ENCODE measurements at places on chromosomes 1 and 21.

DNA sequence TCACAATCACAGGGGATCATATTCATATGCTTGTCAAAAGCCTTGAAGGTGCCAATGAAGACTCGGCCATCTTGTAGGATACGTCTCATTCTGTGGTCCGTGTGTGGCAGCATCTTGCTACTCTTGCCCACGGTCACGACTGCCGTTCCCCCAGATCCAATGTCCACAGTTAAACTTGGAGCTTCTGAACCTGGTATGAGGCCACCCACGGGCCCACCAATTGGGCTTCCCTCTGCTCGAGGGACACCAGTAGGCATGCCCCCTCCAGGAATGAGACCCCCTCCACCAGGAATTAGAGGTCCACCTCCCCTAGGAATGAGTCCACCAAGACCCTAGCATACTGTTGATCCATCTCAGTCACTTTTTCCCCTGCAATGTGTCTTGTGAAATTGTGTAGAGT, 39.6 kb downstream of the MORN1 start:
- no peak overlapping the region for H3K4me3 ChIP-seq
- no peak overlapping the region for H3K27ac ChIP-seq
- no peak for DNase-seq
- no peaks in the 10 kb centered on the region for H3K36me3 ChIP-seq
- H3K27me3 ChIP-seq = no peaks in the 10 kb centered on the region

DNA sequence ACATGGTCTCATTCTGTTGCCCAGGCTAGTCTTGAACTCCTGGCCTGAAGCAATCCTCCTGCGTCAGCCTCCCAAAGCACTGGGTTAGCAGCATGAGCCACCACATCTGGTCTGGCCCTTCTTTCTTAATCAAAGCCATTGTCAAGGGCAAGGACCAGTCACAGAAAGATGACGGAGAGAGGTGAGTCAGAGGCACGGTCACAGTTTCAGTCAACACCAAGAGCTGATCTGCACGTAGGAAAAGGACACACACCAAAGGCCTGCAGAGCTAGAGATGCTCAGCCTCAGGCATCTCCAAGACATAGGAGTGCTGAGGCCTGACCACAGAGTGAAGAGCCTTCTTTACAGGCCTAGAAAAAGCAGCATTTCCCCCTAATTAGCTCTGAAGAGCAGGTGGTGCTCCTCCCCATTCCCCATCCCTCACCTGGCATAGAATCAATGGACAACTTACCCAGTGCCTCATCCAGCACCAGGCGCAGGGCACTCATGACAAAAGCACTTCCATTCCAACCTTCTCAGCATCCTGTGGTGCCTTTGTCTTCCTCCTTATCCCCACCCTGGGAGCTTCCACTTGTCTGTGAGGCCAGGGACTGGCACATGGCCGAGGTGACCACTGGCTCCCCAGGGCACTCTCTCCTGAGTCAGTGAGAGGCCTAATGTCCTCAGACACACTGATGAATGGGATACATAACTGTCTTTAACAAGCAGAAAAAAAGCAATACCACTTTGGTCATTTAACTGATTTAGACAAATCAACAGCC, 139.8 kb downstream of the AJAP1 start:
- H3K4me1 ChIP-seq = no peaks in the 10 kb centered on the region
- H3K27ac ChIP-seq = no peak overlapping the region
- no peaks in the 10 kb centered on the region for H3K36me3 ChIP-seq
- DNase-seq = no peak

DNA sequence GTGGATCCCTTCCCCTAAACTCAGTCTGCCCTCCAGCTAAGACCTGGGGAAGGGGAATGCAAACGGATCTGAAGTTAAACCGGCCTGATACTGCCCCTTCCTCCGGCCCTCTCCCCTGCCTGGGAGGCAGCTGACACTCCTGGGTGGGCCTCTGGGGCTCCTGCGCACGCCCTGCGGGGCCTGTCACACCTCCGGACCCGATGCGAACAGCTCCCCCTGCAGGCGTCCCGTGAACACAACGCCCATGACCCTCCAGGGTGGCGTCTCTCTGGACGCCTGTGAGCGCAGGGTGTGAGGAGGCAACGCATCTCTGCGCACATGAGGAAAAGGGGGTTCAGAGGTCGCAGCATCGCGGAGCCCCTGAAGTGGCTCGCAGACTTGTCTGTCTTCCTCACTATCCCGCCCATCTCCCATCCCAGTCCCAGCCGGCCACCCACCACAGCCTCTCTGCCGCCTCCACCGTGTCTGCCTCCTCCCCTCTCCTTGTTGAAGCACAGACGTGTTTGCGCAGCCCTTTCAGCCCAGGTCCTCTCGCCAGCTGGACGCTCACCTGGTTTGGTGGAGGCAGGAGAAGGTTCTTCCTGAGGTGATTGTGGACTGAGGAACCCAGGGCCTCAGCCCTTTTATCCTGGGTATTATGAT, 421 bp upstream of the LCE3A start:
- no peaks in the 10 kb centered on the region for H3K4me1 ChIP-seq
- H3K27me3 ChIP-seq = no peaks in the 10 kb centered on the region
- no peak overlapping the region for H3K4me3 ChIP-seq

- no peak for DNase-seq
- H3K27ac ChIP-seq = peak overlapping the region; percentile 93
- peaks cover 5% of the 10 kb centered on the region for H3K36me3 ChIP-seq
- H3K4me1 ChIP-seq = peaks cover 44% of the 10 kb centered on the region
Measured at GRCh38 chr1:183038333-183038866, 15.2 kb downstream of the LAMC1 start.

DNA sequence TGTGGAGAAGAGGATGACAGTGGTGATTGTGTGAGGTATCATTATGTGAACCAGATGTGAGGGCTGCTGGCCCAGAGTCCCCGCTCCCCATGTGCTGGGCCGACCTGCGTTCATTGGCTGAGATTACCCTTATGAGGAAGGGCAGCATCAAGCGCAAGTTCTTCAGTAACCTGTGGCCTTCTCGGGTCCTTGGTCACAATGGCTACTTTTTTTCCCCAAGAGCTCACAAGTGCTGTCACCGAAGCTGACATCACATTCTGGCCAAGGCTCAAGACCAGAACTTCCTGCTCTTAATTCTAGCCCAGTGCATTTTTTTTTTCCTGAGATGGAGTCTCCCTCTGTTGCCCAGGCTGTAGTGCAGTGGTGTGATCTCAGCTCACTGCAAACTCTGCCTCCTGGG, 262.9 kb downstream of the RHOU start:
- H3K4me1 ChIP-seq = no peaks in the 10 kb centered on the region
- no peak overlapping the region for H3K4me3 ChIP-seq
- H3K27ac ChIP-seq = no peak overlapping the region

DNA sequence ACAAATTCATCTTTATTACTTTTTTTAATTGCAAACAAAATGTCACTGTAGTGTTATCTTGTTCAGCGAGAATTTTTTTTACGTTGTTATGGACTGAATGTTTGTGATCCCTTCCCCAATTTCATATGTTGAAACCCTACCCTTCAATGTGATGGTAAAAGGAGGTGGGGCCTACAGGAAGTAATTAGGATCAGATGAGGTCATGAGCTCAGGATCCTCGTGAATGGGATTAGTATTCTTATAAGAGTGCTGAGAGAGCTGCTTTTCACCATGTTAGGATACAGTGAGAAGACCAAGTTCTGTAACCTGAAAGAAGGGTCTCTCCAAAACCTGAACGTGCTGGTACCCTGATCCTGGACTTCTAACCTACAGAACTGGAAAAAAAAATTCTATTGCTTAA, 646.0 kb upstream of the TMPRSS15 start:
- DNase-seq = no peak
- no peaks in the 10 kb centered on the region for H3K27me3 ChIP-seq
- H3K4me3 ChIP-seq = no peak overlapping the region

DNA sequence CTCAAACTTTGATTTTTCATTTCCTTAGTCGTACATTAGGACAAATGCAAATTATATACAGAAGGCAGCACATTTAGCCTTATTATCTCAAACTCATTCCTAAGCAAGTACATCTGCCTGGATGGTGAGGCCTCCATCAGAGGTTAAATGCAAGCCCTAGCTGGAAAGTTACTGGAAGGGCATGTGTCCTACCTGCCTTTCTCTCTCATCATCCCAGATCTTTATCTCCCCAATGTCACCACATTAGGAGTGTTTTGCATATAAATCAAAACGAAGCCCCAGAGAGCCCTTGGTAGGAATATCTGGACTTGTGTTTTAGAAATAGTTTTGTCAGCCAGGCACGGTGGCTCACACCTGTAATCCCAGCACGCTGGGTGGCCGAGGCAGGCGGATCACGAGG, 35.0 kb downstream of the APP start:
- no peaks in the 10 kb centered on the region for H3K27me3 ChIP-seq
- H3K4me3 ChIP-seq = no peak overlapping the region
- peaks cover 12% of the 10 kb centered on the region for H3K4me1 ChIP-seq

DNA sequence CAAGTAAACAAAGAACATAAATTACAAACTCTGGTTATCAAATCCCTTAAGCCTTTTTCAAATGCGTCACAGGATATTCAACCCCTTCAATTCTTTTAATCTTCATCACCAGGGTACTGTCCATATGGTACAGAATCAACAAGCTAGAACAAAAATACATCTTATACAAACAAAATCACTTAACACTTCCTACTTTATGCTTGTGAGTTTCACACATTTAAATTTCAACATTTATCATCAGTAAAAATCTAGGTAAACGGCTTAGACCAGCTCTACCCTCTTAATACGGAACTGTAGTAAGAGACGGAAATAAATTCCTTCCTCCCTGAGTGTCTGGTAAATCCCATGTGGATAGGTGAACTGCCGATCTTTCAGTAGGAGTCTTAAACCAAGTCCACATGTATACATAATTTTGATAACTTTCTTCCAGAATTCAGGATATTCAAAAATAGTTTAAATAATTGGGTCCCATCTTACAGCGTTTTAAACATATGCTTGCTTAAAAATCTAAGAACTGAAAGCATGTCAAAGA, 1.0 kb downstream of the CCDC181 start:
- peak overlapping the region; percentile 70 for H3K4me3 ChIP-seq
- H3K27ac ChIP-seq = no peak overlapping the region
- no peak for DNase-seq
- H3K36me3 ChIP-seq = no peaks in the 10 kb centered on the region
- H3K4me1 ChIP-seq = no peaks in the 10 kb centered on the region

- no peaks in the 10 kb centered on the region for H3K27me3 ChIP-seq
- H3K4me3 ChIP-seq = no peak overlapping the region
- H3K4me1 ChIP-seq = peaks cover 6% of the 10 kb centered on the region
- no peak overlapping the region for H3K27ac ChIP-seq
- H3K36me3 ChIP-seq = peaks cover 16% of the 10 kb centered on the region
- DNase-seq = no peak
Measured at GRCh38 chr1:19342062-19342750, 30.1 kb downstream of the SLC66A1 start.

DNA sequence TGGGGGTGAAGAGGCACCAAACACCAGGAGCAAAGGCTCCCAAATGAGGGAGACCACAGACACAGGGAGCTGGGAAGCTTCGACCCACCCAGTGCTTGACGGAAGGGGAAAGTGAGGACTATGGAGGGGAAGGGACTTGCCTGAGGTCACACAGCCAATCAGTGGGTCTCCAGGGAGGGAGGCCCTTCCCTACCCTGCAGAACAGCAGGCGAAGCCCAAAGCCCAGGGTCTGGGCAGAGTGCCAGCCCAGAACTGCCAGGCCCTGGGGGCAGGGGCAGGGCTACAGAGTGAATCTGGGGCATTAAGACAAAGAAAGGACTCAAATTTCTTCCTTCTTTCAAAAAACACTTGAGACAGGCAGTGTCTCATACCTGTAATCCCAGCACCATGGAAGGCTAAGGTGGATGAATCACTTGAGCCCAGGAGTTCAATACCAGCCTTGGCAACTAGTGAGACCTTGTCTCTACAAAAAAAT, 45.5 kb upstream of the ECE1 start:
- no peak overlapping the region for H3K27ac ChIP-seq
- no peaks in the 10 kb centered on the region for H3K27me3 ChIP-seq
- H3K4me3 ChIP-seq = no peak overlapping the region
- DNase-seq = no peak
- peaks cover 43% of the 10 kb centered on the region for H3K4me1 ChIP-seq

DNA sequence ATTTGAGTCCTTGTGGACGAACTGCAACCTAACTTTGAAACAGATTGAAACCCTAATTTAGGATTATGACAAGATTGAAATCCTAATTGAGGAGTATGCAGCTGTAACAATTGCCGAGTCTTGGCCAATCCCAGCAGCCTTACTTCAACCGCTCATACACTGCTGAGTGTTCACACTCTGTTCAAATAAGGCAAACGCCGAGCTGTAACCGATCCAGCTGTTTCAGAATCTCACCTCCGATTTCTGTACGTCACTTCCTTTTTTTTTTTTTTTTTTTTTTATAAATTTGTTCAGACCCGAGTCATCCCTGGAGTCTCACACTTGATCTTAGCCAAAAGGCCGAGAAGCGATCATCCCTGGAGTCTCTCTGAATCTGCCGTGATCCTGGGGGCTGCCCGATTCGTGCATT, 22.3 kb upstream of the ATP5PO start:
- no peak for DNase-seq
- H3K4me1 ChIP-seq = peaks cover 8% of the 10 kb centered on the region
- no peaks in the 10 kb centered on the region for H3K27me3 ChIP-seq

DNA sequence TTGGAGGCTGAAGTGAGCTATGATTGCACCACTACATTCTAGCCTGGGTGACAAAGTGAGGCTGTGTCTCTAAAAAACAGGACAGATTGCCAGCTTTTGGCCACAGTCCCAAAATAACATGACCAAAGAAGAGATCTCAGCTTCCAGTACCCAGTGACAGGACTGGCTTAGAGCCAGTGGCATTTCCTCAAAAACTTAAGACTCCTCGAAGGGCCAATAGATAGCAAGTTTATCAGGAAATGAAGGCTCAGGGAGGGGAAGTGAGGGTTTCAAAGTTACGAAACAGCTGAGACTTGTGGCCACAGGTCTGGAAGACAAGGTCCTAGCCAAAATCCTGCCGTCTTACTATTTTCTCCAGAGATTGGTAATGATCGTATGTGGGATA, 6.3 kb upstream of the TMEM39B start:
- peak; percentile 65 for DNase-seq
- H3K4me1 ChIP-seq = peaks cover 34% of the 10 kb centered on the region
- no peak overlapping the region for H3K27ac ChIP-seq

- DNase-seq = no peak
- H3K4me3 ChIP-seq = no peak overlapping the region
- no peaks in the 10 kb centered on the region for H3K4me1 ChIP-seq
- no peaks in the 10 kb centered on the region for H3K27me3 ChIP-seq
- H3K36me3 ChIP-seq = no peaks in the 10 kb centered on the region
Measured at GRCh38 chr1:191702124-191702523, 456.1 kb upstream of the RGS18 start.

DNA sequence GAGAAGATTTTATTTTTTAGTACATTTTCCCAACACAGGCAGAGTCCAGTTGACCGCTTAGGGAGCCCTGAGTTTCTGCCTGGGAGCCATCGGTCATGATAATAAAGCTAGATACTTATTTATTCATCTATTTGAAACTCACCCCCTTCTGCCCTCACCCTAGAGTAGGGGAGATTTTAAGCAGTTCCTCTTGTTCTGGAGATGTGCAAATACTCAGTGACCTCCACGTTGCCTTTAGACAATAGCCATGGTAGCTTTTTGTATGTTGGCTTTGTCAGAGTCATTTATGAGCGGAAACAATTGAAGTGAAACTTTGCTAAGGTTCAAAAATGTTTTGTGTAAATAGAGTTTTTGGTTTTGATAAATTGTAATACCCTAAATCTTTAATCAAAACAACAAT, 45.7 kb upstream of the PLPPR4 start:
- DNase-seq = no peak
- H3K4me3 ChIP-seq = no peak overlapping the region
- H3K27me3 ChIP-seq = no peaks in the 10 kb centered on the region
- H3K36me3 ChIP-seq = no peaks in the 10 kb centered on the region
- H3K4me1 ChIP-seq = no peaks in the 10 kb centered on the region

- H3K4me3 ChIP-seq = no peak overlapping the region
- H3K27me3 ChIP-seq = no peaks in the 10 kb centered on the region
- no peaks in the 10 kb centered on the region for H3K36me3 ChIP-seq
- no peak for DNase-seq
- no peaks in the 10 kb centered on the region for H3K4me1 ChIP-seq
Measured at GRCh38 chr21:14706712-14707510, 160.8 kb upstream of the SAMSN1 start.

Data from astrocyte (in vitro differentiated cells and primary cell).